ENCODE measurements at places on chromosomes 5 and 9.

GRCh38 chr9:4980086-4980727, 4.9 kb upstream of the JAK2 start:
- no peak for DNase-seq

DNA sequence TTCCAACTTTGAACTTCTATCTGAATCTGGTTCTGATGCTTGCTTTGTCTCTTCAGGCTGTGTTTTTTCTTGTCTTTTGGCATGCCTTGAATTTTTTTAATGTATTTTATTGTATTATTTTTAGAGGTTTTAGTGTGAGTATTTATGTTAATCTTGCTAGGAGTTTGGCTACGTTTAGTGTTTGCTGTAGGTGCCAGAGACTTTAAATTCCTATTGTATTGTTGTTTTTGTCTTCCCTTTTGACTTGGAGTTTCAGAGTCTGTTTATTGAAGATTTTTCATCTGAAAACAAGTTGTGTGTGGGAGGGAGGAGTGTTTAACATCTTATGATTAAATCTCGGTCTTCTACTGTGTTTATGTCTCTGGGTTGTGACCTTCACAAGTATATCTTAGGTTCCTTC, 956.8 kb downstream of the TLE1 start:
- DNase-seq: no peak

- DNase-seq: no peak
Observed at GRCh38 chr9:19122490-19123042, 4.7 kb downstream of the PLIN2 start.

DNA sequence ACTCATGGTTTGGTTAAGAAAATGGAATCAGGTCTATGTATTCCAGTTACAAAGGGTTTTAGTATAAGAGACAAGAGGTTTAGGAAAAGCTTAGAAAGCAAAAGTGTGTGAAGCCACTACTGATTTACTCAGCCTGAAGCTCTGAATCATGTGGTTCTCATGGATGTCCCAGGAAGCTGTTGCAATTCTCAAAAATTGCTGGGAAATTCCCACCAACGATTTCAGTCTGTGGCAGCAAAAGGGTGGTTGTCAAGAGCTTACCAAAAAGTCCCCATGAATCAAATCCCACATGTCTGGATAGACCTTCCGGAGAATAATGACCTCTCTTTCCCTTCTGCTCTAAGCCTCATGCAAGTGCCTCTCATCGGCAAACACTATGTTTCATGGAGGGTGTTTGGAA, 929.9 kb downstream of the TLE4 start:
- DNase-seq: no peak

DNA sequence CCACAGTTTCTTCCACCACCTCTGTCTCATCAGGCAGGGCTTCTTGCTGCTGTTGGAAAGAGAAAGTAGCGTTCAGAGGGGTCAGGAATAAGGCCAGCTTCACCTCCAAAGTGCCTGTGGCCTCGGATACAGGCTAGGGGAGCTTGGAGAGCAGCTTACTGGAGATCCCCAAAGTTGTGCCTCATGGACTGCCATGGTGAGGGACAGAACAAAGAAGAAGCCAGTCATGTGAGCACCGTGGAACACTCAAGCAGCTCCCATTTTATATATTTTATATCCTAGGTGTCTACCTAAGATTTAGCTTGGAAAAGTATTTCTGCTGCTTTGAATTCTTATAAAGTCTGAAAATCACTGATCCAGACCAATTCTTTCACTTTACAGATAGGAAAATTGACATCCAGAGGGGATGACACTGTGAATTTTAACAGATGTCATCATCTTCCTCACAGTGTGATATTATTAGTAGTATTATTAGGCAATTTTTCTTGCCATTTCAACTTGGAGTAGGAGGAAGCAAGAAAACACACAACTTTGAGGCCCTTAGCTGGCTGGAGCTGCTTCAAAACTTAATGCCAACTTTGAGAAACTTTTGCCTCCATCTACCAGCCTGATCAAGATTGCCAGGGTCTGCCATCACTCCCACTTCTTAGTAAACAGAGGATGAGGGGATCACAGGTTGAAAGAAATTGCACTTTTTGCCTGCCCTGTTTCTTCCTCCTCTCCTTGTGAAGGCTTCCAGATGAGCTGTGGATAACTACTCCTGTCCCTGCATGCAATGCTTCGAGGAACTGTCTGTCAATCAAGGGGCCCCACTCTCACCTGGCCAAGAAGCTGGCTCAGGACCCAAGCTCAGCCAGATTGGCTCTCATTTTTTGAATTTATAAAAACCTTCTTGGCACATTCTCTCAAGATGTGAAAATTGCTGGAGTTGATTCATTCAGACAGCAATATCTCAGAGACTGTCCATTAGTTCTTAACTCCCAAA, 11.8 kb downstream of the SPARC start:
- no peak for DNase-seq

DNA sequence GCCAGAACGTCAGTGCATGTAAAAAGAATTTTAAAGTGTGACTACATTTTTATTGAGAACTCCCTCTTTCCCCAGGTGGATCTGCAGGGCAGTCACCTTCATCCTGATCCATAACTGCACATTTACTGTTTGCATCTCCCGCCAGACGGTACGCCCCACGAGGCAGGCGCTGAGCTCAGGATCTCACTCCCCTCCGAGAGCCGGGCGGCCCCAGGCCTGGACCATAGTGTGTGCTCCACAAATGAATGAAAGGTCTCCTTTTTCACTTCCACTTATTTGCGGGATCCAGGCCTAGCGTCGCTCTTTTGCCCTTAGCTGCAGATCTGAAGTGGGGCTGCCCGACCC, 378 bp downstream of the DROSHA start:
- DNase-seq: no peak

GRCh38 chr5:122844136-122844909, 1.1 kb upstream of the SNX24 start:
- DNase-seq: no peak

DNA sequence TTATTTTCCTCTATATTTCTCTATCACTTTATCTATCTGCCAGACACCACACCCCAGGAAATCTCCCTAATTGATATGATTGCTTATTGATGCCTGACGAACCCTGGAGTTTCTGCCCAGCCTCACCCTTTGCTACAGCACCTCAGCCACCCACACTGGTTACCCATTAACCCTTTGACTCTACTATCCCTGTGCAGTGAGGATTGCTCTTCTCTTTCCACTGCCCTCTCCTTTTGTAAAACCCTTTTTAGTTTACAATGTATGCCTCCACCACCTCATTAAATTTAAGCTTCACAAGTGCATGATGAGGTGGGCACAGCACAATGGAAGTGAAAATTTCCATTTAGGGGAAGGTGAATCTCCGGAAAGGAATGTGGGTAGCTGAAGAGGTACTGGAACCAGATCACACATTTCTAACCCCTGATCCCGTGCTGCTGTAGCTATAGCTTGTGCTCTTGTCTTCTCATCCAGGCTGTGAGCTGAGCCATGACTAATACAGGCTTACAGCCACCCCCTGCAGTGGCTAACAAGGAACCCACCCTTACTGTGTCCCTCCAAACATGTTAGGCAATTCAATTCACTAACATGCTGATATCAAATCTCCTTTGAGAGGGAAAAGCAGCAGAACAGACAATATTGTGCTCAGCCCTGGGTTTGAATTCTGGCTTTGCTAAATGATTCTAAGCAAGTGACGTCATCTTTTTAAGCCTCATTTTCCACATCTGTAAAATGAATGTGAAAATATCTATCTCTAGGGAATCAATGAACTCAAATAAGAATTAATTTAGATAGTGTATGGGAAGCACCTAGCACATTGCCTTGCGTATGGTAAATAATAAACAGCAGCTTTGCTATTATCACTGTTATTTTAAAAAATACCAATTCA, 186.9 kb upstream of the TRIM32 start:
- no peak for DNase-seq

DNA sequence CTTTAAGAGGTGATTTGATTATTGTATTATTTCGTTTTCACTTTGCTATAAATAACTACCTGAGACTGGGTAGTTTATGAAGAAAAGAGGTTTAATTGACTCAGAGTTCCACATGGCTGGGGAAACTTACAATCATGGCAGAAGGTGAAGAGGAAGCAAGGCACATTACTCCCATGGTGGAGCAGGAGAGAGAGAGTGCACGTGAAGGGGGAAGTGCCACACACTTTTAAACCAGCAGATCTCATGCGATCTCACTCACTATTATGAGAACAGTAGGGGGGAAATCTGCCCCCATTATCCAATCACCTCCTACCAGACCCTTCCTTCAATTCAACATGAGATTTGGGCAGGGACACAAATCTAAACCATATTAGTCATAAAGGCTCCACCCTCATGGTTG, 36.1 kb upstream of the NDFIP1 start:
- no peak for DNase-seq

GRCh38 chr5:159458217-159458711, 128.0 kb upstream of the IL12B start:
- DNase-seq: no peak

DNA sequence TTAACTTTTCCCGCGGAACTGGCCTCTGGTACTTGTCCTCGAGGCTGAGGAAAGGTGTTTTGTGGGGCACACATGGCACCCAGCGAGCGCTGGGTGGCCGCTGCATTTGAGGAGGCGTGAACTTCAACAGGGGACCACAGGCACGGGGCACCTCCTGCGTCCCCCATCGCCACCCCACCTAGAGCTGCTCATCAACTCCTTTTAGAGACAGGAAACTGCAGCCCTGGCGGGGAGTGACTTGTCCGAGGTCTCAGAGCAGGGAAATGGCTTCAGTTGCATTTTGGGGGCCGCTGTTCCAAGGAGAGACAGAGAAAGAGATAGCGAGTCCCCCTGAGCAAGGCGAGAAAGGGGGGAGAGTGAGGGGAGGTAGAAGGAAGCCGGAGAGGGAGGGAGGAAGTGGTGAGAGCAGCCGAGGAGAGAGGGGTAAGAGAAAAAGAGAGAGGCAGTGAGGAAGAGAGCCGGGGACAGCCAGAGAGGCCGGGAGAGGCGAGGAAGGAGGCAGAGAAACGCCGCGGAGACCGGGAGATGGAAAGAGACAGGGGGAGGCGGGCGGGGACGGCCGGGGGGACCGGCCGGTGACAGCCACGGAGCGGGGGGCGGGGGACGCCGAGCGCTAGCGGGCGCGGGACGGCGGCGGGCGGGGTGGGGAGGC, 12.5 kb upstream of the LHX2 start:
- DNase-seq: no peak

DNA sequence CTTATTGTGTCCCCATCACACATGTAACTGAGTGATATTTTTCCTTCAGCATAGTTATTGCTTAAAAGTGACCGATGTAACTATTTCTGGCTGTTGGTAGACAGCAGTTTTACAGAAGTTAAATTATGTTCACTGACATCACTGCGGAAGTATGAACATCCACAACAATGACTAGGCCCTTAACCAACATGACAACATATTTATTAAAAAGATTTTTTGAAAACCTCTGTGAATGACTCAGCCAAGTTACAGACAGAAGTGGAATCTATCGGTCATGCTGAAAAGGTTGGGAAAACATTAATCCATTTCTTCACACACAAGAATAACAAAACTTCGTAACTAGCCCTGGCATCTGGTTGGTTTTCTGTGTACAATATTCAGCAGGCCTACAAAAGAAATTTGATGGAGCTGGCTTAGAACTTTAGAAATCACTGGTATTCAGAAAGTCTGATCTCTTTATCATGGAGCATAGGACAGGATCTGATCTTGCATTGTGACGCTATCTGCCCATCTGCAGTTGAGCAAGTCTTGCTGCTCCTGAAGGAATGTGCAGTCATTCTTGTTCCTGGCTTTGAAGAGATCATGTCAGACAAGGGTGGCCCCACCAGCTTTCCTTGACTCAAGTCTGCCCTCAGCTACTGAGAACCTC, 6.5 kb downstream of the GLIS3 start:
- no peak for DNase-seq

- DNase-seq: no peak
Observed at GRCh38 chr9:110131499-110131898, 76.5 kb downstream of the C9orf152 start.

- DNase-seq: no peak
Observed at GRCh38 chr5:43609752-43610151, 6.8 kb downstream of the NNT start.

- DNase-seq: no peak
Observed at GRCh38 chr9:76395381-76395780, 1.2 kb upstream of the RFK start.

GRCh38 chr5:169190849-169191248, 110.1 kb downstream of the SLIT3 start:
- no peak for DNase-seq

- DNase-seq: no peak
Observed at GRCh38 chr5:173055722-173055982, 500 bp upstream of the CREBRF start.

DNA sequence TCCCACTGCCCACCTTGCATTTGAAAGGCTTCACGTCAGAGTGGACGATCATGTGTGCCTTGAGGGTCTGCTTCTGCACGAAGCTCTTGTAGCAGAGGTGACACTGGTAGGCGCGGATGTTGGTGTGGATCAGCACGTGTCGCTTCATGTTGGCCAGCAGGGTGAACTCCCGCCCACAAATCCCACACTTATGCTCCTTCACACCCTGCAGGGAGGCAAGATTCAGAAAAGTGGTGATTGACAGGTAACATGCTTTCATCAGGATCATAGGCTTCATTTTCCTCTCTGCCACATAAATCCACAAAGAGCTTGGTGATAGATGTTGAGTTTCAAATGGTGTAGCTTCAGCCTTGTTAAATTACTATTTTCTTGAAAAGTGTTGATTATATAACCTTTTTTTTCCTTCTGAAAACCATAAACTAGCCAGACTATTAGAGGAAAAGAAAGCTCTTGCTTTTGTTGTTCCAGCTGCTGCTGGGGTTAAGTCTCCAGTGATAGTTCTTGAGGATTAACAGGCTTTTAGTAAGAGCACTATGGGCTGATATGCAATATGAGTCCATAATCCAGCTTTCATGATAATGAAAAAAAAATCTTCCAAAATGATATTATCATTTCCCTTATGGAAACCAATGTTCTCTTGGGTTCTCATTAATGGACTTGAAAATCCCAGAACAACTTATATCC, 50.7 kb downstream of the ZNF366 start:
- DNase-seq: no peak

DNA sequence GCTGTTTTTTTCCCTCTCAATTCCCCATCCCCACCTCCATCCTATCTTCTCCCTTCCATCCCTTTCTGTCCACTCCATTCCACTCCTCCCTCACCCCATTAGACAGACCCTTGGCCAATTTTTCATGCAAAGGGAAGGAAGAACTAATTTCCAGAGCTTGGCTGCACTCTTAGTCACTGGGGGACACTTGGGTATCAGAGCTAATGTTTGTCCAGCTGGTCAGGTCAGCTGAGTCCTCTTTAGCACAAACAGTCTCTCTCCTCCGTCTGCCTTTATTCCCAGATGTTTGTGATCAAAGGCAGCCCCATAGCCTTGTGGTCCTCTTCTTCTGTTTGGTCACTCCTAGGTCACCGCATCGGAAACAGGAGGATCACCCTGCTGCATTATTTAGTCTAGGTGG, 148.5 kb downstream of the NMUR2 start:
- DNase-seq: no peak
